SK-N-SH (cell line): ENCODE measurements at places on chromosomes 13 and 19. TPM values are rescaled to one million over a fixed set of nuclear protein-coding genes. Genes with fewer than 3 reads are reported as not detected.

Gene HTR2A
- polyA plus RNA-seq, result 0.33 and 0.37 TPM in 2 replicates

DNA sequence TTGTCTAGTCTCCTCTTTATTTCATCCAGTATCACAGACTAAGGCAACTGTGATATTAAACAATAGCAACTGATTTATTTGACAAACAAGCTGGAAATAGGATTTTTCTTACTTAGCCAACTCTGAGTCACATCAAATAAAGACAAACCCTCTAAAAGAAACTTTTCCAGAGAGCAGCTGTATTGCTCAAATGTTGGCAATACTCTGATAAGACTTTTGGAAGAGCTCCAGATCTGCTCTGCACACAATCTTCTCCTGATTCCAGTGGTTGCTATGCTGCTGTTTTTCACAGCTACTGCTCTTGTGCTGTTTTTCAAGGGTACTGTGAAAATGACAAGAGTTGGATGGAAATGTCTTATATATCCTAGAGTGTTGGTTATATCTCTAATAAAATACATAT lies 1479.2 kb downstream of the SLITRK5 start:
- DNase-seq, result no peak

Gene NLRP12
- polyA plus RNA-seq, result 0.02 and 0.05 TPM in 2 replicates

Gene ZNF415
- polyA plus RNA-seq, result 1.6 and 1.9 TPM in 2 replicates

DNA sequence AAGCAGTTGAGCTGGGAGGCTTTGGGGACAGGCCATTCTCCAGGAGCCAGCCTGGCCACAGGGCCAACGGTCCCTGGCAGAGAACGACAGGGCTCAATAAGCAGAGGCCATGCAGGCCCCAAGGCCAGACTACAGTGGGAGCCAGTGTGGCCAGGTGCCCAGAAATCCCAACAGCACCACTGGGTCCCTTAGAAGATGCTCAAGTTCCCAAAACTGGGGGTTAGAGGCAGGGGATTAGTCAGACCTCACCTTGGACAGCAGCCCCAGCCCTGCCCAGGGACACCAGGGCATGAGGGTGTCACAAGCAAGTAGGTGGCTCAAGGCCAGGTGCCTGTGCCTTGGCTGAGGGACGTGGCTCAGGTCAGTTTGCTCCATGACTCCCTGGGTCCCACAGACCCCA lies 12.8 kb downstream of the SCGB2B2 start:
- DNase-seq, result no peak

DNA sequence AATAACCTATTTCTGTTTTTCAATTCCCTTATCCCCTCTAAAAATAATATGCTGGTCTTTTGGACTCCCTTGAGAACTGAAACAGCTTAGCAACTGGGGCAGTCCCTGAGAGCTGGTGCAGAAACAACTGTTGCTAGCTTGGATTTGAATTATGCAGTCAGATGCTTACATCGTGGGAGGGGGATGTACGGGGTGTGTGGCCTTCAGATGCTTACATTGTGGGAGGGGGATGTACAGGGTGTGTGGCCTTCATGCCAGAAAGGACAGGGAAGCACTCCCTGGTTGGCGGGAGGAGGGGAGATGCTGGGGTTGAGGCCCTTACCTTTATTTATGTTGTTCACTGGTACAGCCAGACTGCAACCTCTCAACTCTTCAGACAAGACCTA lies 25.6 kb downstream of the LRCH1 start:
- no peak for DNase-seq

GRCh38 chr13:59354665-59355369 lies 808.9 kb downstream of the DIAPH3 start:
- no peak for DNase-seq

Gene ZNF491
- 0.77 and 1.6 TPM in 2 replicates for polyA plus RNA-seq

Gene KCNN1
- 2.7 and 3.6 TPM in 2 replicates for polyA plus RNA-seq

Gene PCDH17
- polyA plus RNA-seq, result 0.13 and 0.21 TPM in 2 replicates

DNA sequence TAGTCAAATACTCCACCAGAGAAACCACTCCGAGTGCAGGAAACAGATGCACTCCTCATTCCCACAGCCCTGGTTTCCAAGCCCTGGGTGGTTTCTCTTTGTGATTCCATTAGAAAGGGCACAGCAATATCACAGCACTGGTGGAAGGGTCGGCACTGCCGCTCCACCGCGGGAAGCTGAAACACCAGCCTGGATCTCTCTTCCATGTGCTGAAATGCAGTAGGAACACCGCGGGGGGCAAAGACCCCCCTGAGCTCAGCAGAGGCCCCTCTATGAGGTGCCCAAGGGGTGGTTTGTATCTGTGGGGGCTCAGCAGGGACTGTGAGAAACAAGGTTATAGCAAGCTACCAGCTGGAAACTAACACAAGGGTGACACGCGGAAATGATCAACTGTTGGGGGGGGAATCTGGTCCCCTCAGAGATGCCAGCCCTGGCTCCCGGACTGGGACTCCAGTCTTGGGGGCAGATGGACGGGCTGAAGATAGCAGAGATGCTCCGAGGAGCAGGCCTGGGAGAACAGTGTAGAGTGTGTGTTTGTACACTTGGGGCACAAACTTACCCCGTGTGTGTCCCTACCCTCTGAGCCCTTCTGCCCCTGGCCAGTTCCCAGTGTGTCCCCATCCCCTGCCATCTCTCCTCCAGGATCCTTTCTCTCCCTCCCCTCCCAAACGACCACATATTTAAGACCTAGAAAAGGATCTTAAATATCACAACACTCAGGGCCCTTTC lies 1.8 kb downstream of the ZFR2 start:
- peak; percentile 47 for DNase-seq

Gene TRPM4
- polyA plus RNA-seq, result 16.9 and 20.6 TPM in 2 replicates

DNA sequence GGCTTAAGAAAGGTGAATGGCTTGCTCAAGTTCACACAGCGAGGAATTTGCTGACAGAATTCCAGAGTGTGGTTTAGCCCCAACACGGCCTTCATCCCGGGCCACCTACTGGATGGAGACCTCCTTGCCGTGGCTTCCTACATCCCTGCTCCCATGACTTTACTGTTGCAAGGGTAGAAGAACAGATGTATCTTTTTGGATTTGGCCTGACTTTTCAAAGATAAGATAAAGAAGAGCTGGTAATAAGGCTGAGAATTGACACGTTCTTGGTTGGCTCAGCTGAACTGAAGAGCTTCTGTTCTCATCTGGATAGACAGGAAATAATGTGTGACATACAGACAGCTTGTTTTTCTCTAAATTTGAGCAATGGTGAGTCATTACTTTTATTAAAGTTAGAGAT lies 113.1 kb downstream of the KLF5 start:
- DNase-seq, result no peak

Gene LGALS14
- polyA plus RNA-seq, result not detected in 2 replicates

DNA sequence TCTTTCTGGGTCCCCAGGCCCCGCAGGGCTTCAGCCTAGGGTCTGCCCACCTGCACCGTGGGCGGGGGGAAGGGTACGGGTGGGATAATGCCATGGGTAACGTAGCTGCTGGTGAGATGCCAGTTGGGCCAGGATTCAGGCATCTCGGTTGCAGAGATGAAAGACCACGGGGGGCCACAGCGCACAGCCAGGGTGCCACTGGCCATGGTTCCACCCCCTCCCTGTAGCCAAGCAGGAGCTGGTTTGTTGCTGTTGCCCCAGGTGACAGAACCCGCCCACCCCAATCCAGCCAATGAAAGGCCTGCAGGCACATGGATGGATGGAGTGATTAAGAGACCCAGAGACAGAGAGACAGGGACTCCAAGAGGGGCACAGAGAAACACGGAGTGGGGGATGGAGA lies 1.0 kb upstream of the CGB7 start:
- peak; percentile 66 for DNase-seq

Gene FXYD1
- 0.12 TPM in 1 of 2 replicates, not detected in the other for polyA plus RNA-seq

GRCh38 chr19:30154410-30154809 lies 212.4 kb downstream of the URI1 start:
- DNase-seq, result no peak

DNA sequence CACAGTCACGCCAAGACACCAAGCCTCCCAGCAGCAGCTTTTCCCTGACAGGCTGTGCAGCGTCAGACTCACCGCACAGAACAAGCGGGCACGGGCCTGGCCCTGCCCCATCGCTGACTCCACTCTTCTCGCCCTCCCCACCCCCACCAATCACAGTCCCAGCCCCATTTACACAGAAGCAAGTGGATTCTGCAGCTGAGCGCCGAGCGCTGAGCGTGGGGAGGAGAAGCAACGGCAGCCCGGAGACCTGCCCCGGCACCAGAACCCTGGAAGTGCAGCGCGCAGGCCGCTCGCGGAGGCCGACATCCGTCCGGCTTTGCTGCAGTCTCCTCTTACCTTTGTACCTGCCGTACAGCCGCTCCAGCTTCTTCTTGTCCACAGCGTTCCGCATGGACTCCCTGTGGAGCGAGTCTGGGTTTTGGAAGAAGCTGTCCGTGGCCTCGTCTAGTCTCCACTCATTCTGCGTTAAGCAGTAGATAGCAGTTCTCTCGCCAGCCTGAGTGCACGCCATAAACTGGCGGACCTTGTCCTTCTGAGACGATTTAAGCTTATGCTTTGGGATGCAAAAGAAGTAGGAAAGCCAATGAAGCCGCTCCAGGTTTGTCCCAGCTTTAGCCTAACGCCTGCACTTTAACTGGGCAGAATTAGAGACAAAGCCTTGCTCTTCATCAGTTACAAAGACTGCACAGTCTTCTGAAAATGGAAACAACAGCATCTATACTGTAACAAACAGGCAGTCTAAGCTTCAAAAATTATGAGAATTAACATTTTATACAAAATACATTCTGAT lies 6.8 kb downstream of the DCUN1D2 start:
- DNase-seq, result no peak

- no peak for DNase-seq
Observed at GRCh38 chr13:29892151-29892550, 41.7 kb upstream of the UBL3 start.

Gene CEACAM21
- not detected in 2 replicates for polyA plus RNA-seq

DNA sequence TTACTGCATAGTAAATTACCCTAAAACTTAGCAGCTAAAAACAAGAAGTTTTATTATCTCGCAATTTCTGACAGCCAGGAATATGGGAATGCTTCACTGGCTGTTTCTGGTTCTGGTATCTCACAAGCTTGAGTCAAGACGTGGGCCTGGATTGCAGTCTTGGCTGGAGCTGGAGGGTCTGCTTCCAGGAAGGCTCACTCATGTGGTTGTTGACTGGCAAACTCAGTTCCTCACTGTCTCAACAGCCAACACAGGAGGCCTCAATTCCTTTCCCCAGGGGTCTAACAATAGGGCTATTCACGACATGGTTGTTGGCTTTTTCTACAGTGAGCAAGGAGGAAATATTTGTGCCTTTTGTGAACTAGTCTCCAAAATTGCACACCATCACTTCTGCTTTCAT lies 146.3 kb downstream of the GPC5 start:
- DNase-seq, result no peak

GRCh38 chr19:50908336-50908735 lies 2.9 kb downstream of the KLK4 start:
- no peak for DNase-seq

Gene LRP3
- polyA plus RNA-seq, result 7.5 and 8.2 TPM in 2 replicates

DNA sequence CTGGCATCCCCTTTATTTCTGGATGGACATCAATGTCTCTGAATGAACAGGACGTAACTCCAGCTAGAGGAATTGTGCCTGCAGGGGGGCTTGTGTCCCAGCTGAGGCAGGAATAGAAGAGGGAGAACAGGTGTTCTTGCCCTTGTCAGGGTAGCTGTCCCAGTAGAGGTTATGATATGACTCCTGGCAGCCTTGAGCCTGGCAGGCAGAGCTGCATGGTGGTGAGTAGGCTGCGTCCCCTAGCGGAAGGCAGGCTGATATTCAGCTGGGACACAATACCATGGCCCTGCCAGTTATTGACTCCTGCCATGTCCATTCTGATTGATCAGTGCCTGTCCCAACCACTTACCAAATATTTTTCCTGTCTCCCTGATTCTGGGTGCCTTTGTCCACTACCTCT lies 197.2 kb downstream of the RAP2A start:
- no peak for DNase-seq

GRCh38 chr13:23868521-23868920 lies 20.7 kb downstream of the MIPEP start:
- DNase-seq, result no peak

Gene CEACAM16
- polyA plus RNA-seq, result not detected in 2 replicates

Gene FFAR3
- not detected in 2 replicates for polyA plus RNA-seq

Gene KXD1
- 151 and 165 TPM in 2 replicates for polyA plus RNA-seq

Gene EBI3
- polyA plus RNA-seq, result 3.6 and 3.7 TPM in 2 replicates
